Mesendoderm (in vitro differentiated cells): ENCODE measurements at places on chromosomes 7 and 10.

DNA sequence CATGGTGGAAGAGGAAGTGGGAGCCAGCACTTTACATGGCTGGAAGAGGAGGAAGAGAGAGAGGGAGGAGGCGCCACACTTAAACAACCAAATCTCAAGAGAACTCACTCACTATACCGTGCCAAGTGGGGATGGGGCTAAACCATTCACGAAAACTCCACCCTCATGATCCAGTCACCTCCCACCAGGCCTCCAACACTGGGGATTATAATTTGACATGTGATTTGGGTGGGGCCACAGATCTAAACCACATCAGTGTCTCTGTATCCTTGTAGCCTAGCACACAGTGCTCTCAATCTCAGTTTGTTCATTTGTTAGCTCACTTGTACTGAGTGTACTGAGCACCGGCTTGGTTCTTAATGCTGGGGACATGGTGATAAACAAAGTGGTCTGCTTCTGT, 228.3 kb downstream of the BUB3 start:
- H3K27me3 ChIP-seq, result no peaks in the 10 kb centered on the region
- DNase-seq, result no peak
- no peak overlapping the region for H3K27ac ChIP-seq
- no peak overlapping the region for H3K4me3 ChIP-seq

DNA sequence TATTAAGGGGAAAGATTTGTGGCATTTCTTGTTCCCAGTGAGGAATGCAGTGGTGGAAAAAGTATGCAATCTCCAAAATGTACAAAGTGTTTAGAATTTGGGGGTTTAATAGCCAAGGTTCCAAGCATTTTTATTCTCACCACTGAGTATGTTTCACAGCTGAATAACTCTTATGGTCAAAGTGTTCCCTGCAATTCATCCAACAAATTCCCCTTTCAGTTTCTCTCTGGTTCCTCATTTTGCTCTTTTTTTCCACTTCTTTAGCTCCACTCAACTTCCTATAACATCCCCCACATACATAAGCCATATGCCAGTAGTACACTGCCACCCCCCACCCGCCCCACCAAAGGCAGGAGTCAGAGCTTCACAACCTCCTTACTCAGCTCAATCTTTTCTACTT, 4.6 kb downstream of the HECW1 start:
- no peaks in the 10 kb centered on the region for H3K36me3 ChIP-seq
- no peak overlapping the region for H3K27ac ChIP-seq
- H3K4me3 ChIP-seq, result no peak overlapping the region
- no peak for DNase-seq
- H3K27me3 ChIP-seq, result no peaks in the 10 kb centered on the region
- peaks cover 5% of the 10 kb centered on the region for H3K4me1 ChIP-seq

DNA sequence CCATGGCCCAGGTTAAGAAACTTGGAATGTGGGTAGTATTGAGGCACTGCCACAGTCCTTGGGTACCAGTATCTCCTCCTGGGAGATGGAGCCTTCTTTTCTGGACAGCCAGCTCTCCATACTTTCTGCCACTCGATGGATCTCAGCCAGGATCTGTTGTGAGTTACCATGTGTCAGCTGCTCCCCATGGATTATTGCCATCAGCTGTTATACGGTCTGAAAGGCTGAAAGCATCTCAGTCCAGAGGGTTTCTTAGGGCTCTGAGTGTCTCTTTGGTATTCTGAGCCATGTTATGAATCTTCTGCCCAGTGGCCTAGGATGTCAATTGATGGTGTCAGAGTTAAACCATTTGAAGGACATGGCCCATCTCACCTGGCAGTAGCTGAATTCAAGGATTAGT, 197.5 kb downstream of the C7orf25 start:
- H3K27ac ChIP-seq, result no peak overlapping the region
- no peaks in the 10 kb centered on the region for H3K27me3 ChIP-seq
- no peaks in the 10 kb centered on the region for H3K36me3 ChIP-seq
- H3K4me3 ChIP-seq, result no peak overlapping the region
- no peak for DNase-seq

- no peaks in the 10 kb centered on the region for H3K27me3 ChIP-seq
- H3K36me3 ChIP-seq, result no peaks in the 10 kb centered on the region
- H3K27ac ChIP-seq, result no peak overlapping the region
- no peaks in the 10 kb centered on the region for H3K4me1 ChIP-seq
These were observed 4.0 kb upstream of the TMEM236 start for GRCh38 chr10:17747883-17748550.

- H3K4me3 ChIP-seq, result no peak overlapping the region
- no peak overlapping the region for H3K27ac ChIP-seq
These were observed 95.5 kb downstream of the CUL2 start for GRCh38 chr10:34994565-34995142.

GRCh38 chr7:149820622-149821190, 17.5 kb upstream of the ZNF862 start:
- H3K27ac ChIP-seq, result no peak overlapping the region
- H3K4me3 ChIP-seq, result no peak overlapping the region

DNA sequence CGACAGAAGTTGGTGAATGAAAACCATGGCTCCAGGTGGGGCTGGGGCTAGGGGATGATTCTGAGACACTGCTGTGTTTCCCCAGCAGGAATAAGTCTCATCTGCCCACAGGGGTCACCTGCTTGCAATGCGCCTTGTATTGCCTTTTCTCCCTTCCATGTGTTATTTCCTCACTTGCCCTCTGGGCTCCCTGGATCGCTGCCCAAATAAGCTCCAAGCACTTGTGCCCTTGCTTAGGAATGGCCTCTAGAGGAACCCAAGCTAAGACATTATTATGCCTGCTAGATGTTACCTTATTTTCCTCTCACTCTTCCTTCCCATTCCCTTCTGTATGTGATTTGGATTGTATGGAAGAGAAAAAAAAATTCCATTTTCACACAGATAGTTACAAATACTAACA, 24.8 kb upstream of the PLPP4 start:
- no peaks in the 10 kb centered on the region for H3K27me3 ChIP-seq
- no peaks in the 10 kb centered on the region for H3K36me3 ChIP-seq
- no peaks in the 10 kb centered on the region for H3K4me1 ChIP-seq
- no peak for DNase-seq
- no peak overlapping the region for H3K27ac ChIP-seq
- H3K4me3 ChIP-seq, result no peak overlapping the region

GRCh38 chr7:81514546-81514945, 255.3 kb downstream of the HGF start:
- H3K27me3 ChIP-seq, result no peaks in the 10 kb centered on the region
- H3K36me3 ChIP-seq, result no peaks in the 10 kb centered on the region

DNA sequence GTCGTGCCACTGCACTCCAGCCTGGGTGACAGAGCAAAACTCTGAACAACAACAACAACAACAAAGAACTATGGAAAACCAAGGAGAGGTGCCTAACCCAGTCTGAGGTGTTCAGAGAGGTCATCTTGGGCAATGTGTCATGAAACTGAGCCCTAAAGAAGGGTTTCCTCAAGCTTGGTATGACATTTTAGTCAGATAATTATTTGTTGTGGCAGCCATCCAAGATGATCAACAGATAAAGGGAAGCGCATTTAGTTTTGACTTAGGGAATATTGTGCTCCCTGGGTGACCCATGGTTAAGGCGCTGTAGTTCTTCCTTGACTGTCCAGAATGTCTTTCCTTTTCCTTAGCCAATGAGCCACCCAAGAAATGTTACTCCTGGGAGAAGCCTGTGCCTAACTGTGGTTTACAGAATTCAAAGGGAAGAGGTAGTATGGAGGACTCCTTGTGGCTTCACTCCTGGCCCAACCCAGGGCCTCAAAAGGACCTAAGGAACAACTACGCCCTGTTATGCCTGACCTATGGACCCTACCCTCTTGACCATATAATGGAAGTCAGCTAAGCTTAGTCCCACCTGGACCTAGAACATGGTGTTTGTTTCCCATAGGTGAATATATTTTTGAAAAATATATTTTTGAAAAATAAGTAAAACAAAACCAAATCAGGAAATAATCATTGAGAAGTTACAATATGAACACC, 42.4 kb downstream of the TPST1 start:
- no peaks in the 10 kb centered on the region for H3K36me3 ChIP-seq
- H3K4me1 ChIP-seq, result no peaks in the 10 kb centered on the region
- no peak for DNase-seq
- H3K27ac ChIP-seq, result no peak overlapping the region
- no peak overlapping the region for H3K4me3 ChIP-seq

GRCh38 chr7:136168821-136169220, 191.7 kb upstream of the MTPN start:
- no peaks in the 10 kb centered on the region for H3K27me3 ChIP-seq
- no peak overlapping the region for H3K4me3 ChIP-seq
- no peak for DNase-seq
- H3K27ac ChIP-seq, result no peak overlapping the region
- no peaks in the 10 kb centered on the region for H3K36me3 ChIP-seq
- no peaks in the 10 kb centered on the region for H3K4me1 ChIP-seq

DNA sequence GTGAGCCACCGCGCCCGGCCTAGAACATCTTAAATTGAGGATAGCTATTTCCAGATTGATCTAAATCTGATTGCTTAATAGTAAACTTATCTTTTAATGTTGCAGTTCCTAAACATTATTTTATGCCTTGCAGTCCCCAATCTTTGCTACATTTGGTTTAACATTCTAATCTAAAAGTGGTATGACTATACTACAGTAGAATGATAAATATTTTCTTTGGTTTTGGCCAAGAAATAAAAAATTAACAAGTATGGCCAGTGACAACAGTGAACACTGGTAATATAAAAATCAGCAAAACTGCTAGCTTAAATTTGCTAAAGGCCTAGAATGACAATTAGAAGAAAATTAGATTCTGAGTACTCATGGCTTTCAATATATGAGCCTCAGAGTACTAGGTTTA, 73.5 kb downstream of the CDK6 start:
- H3K36me3 ChIP-seq, result no peaks in the 10 kb centered on the region
- no peaks in the 10 kb centered on the region for H3K27me3 ChIP-seq
- DNase-seq, result no peak
- H3K4me1 ChIP-seq, result no peaks in the 10 kb centered on the region

GRCh38 chr10:114518401-114519305, 114.4 kb upstream of the AFAP1L2 start:
- no peak for DNase-seq
- peaks cover 12% of the 10 kb centered on the region for H3K4me1 ChIP-seq
- no peak overlapping the region for H3K4me3 ChIP-seq

- H3K4me1 ChIP-seq, result peaks cover 4% of the 10 kb centered on the region
- no peak overlapping the region for H3K4me3 ChIP-seq
- peaks cover 32% of the 10 kb centered on the region for H3K27me3 ChIP-seq
- no peak for DNase-seq
- no peak overlapping the region for H3K27ac ChIP-seq
- no peaks in the 10 kb centered on the region for H3K36me3 ChIP-seq
These were observed 830 bp upstream of the BMI1 start for GRCh38 chr10:22319980-22320558.

DNA sequence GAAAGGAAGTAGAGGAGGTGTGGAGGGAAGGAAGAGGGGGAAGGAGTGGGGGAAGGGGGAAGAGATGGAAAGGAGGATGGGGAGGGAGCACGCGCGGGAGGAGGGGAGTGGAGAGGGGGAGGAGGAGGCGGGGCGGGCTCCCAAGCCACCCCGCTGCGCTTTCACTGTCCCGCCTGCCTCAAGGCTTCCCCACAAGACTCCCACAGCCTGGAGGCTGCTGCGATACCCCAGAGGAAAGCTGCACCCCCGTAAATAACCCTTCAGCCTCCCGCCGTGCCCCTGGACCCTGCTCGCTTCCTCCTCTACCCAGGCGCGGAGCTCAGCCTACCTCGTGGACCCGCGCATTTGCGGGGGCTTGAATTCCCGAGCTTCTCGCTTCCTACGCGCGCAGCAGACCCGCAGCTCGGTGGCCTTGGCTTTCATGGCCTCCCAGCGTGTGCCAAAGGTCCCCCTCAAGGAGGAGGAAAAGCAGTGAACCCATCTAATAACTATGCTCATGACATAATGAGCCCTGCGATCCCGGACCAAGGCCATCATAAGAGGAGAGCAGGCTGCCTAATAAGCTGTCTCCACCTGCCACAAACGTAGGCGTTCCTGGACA, at the start of gene C10orf67:
C10orf67 (minus strand) TSS at position 557 of the 601 bp plus-strand sequence; CDS start at position 534, 23 bp downstream.
- no peak within 1 kb of the TSS for H3K27ac ChIP-seq
- H3K4me3 ChIP-seq, result peak within 1 kb of the TSS; percentile 58
- no peaks in the 10 kb centered on the region for H3K4me1 ChIP-seq
- no peaks in the 10 kb centered on the region for H3K27me3 ChIP-seq
- no peaks in the 10 kb centered on the region for H3K36me3 ChIP-seq
